LoVo (cell line): ENCODE measurements at places on chromosomes 4 and X.

GRCh38 chr4:56200275-56200674, 187.0 kb downstream of the AASDH start:
- no peak for DNase-seq

- peak; percentile 82 for DNase-seq
Observed at GRCh38 chrX:123962794-123963373, 1.4 kb downstream of the STAG2 start.

DNA sequence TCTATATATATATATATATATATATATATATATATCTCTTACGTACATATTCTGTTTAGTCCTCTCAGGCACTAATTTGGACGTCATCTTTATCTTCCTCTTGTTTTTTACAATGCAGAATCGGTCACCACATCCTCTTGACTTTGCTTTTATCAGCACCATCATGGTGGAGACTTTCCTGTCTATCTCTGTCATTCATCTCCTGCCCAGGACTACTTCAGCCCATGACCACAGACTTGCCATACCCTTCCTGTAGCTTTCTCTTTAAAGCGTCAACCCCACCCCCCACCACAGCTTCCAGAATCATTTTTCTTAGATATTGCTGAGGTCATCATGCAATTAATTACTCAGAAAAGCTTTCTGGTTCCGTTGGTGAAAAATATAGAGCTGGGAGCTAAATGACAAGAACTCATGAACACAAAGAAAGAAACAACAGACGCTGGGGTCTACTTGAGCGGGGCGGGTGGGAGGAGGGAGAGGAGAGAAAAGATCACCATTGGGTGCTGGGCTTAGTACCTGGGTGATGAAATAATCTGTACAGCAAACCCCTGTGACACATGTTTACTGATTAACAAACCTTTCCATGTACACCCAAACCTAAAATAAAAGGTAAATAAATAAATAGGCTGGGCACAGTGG, 30.5 kb upstream of the PRKX start:
- no peak for DNase-seq

GRCh38 chrX:15072259-15072658, 197.6 kb downstream of the ASB9 start:
- no peak for DNase-seq

- DNase-seq: no peak
Observed at GRCh38 chr4:42541647-42542046, 115.3 kb downstream of the ATP8A1 start.

DNA sequence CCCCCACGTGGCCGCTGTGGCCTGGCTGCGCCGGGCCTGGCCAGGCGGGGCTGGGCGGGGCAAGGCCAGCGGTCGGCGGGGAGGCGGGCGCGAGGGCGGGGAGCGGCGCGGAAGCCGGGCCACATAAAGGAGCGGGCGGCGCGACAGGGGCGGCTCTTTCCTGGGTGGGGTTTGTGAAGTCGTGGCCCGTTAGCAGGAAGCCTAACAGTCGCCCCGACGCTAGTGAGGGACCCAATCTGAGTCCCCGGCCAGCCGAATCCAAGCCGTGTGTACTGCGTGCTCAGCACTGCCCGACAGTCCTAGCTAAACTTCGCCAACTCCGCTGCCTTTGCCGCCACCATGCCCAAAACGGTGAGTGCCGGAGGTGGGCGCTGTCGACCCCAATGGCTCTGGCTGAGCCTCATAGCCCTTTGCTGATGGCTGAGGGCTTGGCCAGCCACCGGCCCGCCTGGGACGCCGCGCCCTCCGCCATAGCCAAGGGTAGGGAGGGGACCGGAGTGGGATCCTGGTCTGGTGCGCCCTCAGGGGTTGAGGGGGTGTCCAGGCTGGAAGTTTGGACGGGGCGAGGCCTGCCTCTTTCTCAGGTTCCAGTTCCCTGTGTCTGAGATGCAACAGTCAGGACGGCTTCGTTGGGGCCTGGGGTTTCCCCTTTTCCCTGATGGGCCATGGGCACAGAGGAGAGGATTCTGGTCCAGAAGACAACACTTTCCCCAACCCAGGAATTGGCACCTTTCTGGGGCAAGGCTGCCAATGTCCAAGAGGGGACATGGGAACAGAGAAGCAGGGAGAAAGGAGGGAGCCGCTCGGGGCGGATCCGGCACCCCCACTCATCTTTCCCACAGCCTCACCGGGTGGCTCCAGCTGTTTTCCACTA, at the start of gene MSN:
Gene MSN, plus strand, starts transcription at position 152 of the 874 bp plus-strand sequence. Its CDS starts 188 bp downstream, at position 340.
- peak; percentile 52 for DNase-seq

DNA sequence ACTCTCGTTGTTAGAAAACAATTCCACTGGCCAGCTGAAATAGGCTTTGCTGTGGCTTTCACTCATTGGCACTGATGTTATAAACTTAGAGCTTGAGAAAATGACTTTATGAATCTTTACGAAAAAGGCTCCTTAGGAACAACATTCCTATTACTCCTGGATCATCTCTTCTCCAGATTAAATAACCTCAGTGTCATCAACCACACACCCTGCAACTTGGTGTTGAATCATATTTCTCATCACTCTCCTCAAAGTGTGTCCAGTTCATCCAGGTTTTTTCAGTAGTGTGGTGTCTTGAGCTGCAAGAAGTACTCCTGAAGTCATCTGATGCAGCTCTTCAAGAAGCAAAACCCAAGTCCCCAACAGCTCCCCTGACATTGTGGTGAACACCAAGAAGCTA, 28.1 kb upstream of the ANOS1 start:
- DNase-seq: no peak

- DNase-seq: no peak
Observed at GRCh38 chrX:124242131-124242530, 90.3 kb upstream of the TEX13D start.

GRCh38 chr4:120865985-120866384, 56.5 kb downstream of the PRDM5 start:
- DNase-seq: no peak

DNA sequence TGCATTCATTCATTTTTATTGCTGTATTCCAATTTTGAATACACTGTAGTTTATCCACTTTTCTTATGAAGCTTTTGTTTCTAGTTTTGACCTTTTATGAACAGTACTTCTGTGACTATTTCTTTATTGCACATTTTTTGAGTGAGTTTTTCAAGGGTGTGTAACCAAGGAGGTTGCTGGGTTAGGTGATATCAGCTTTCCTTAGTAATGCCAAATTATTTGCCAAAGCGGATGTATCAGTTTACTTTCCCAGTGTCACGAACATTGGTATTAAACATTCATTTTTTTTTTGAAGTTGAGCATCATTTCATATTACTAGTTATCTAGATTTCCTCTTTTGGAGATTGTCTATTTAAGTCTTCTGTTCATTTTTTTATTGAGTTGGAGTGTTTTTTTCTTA, 32.9 kb downstream of the STIM2 start:
- DNase-seq: no peak

- DNase-seq: no peak
Observed at GRCh38 chr4:70179811-70180210, 15.7 kb upstream of the ODAM start.

- DNase-seq: no peak
Observed at GRCh38 chrX:39777623-39778025, 320.1 kb downstream of the BCOR start.

DNA sequence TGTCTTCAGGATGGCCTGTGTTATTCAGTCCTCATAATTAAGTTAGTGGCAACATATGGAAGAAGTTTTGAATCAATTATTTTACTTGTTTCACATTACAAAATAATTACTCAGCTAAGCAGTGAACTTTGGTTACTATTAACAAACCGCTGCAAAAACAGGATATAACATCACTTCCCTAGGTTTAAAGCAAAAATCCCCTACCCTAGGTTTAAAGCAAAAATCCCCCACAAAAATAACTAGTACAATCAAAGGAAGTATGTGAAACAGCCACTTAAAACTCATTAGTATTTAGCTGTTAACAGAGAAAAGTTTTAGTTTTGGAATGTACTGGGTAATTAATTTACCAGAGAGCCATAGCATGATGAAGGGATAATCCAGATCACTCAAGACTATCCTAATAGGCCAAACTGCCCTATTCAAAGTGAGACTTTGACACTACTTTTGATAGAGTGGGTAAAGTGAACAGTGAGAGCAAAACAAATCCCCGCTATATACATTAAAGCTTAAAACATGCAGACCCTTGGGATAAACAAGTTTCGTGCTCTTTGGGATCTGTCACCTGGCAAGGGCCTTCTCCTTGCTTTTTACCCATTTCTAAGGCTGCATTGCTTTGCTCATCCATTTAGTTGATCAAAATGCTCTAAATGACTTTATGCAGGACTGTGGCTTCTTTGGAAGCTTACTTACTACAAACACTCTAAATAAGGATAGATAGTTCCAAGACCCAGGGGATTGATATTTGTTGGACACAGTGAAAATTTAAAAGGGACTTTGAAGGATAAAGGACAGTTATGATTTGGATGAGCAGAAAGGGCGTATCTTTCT, 36.4 kb upstream of the GPR174 start:
- no peak for DNase-seq

- no peak for DNase-seq
Observed at GRCh38 chr4:74012130-74012529, 13.7 kb upstream of the CXCL5 start.

DNA sequence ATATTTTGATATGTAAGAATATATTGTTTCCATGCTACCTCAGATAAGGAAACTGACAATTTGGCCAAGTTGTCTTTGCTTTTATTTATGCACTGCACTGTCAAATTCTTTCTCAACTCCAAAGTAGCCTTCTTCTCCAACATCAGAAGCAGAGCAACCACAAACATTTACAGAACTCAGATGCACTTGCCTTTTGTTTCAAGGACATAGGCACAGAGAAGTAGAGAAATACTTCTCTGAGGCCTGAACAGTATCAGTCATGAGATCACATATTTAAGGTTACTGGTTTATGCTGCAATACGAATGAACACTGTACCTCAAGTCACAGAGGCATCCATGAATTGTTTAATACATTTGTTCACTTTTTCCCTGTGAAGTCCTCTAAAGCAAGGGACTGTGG, 606.1 kb upstream of the SLIT2 start:
- no peak for DNase-seq

DNA sequence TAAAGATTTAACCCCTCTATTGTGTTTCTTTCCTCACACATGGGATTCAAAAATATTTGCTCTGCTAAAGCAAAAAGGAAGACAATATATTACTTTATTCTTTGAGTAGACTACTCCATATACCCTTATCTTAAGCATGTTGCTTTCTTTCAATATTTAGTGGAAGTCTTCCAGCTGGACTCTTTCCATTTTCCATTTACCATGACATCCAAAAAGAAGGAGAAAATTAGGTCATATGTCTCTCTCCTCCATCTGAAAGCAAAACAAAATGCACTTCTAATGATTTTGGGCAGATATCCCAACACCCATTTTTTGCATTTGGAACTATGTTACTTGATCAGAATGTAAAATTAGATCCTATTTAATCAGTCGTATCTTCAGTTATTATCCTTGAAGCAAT, 1336.5 kb downstream of the PCDH19 start:
- DNase-seq: no peak

- peak; percentile 58 for DNase-seq
Observed at GRCh38 chr4:119559044-119559647, 69.5 kb downstream of the PDE5A start.

- no peak for DNase-seq
Observed at GRCh38 chr4:150619042-150619441, 37.1 kb downstream of the MAB21L2 start.

DNA sequence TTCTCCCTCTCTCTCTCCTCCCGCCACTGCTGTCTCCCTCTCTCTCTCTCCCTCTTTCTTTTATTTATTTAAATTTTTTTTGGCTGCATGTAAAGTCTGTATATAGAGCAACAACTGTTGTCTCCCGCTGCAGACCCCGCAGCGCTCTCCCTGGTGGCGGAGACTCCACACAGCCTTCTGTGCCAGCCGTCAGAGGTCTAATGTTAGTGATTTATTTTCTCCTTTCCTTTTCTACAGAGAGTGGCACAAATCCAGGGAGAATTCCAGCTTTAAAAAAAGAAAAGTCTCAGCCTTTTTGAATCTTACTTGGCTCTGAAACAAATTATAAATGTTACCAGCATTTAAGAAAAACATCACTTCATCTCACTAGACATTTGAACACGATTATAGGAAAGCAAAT, 106.2 kb downstream of the FAM9B start:
- no peak for DNase-seq

- no peak for DNase-seq
Observed at GRCh38 chr4:98997166-98997565, 1.6 kb downstream of the METAP1 start.

GRCh38 chr4:110119337-110119736, 79.1 kb downstream of the ELOVL6 start:
- no peak for DNase-seq

DNA sequence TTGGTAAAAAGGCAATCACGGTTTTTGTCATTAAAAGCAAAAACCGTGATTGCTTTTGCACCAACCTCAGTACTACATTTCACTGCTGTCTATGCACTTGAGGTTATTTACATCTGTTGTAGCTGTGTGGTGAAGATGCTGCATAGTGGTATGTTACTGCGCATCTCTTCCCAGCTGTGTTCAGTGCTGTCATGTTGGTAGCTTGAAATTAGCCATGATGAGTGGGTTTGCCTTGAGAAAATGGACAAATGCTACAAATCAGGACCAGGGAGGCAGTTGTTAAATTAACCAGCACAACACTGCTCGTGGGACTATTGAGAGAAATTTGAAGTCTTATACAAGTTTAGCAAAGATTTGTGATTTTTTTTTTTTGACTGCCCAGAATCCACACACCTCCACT, 2.2 kb upstream of the SMIM43 start:
- no peak for DNase-seq

GRCh38 chr4:76894537-76895255, 3.2 kb downstream of the SOWAHB start:
- DNase-seq: no peak

DNA sequence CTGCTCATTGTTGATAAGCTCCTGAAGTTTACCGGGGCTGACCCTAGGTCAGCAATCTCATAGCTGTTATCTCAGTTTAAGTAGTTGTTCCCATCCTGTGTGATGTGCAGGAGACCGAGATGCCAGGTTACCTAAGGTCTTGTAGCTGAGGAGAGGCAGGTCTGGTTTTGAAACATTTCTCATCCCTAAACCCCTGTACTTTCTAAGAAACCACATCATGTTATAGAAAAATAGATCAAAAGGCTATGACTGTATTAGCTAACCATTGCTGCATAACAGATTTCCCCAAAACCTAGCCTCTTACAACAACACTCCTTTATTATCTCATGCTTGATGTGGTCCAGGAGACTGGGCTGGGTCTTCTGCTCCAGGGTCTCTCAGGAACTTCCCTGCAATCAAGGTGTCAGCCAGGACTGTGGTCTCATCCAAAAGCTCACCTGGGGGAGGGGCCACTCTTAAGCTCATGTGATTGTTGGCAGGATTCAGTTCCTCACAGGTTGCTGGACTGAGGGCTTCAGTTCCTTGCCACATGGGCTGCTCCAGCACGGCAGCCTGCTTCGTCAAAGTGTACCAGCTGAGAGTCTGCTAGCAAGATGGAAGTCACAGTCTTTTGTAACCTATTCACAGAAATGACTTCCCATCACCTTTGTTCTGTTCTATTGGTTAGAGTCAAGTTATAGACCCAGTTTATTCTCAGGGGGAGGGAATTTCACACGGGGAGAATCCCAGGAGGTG, 60.9 kb upstream of the CLCN4 start:
- no peak for DNase-seq

DNA sequence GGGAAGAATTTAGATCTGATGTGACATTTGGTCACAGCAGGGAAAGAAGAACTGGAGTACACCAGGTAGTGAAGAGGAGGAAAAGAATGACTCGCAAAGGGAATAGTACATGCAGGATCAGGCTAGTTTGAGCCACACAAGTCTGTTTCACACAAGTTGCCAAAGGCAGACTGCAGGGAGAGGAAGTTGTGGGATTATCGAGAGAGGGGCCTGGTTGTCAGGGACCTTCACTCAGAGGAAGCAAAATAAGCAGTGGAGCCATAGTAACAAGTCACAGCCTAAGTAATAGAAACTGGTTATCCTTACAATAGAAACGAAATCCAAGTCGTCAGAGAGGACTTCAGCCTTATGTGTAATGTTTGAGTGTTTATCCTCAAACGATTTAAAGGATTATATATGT, 316.7 kb upstream of the HTR2C start:
- DNase-seq: no peak
